T-helper 2 cell treated with Interferon-gamma antibody and Interleukin-4, amounts not matched to agents 5 μg/mL and 100 μg/mL, for 36 hours (primary cell): ENCODE measurements at places on chromosomes 6 and 20.

GRCh38 chr6:169724494-169725124 is at the start of gene PHF10:
Gene PHF10, minus strand, starts transcription at chr6:169724500. Its CDS starts 569 bp downstream, at chr6:169723931.
- peak; percentile 66 for DNase-seq

- no peak for DNase-seq
Measured at GRCh38 chr6:156752666-156753301, 24.4 kb upstream of the ARID1B start.

DNA sequence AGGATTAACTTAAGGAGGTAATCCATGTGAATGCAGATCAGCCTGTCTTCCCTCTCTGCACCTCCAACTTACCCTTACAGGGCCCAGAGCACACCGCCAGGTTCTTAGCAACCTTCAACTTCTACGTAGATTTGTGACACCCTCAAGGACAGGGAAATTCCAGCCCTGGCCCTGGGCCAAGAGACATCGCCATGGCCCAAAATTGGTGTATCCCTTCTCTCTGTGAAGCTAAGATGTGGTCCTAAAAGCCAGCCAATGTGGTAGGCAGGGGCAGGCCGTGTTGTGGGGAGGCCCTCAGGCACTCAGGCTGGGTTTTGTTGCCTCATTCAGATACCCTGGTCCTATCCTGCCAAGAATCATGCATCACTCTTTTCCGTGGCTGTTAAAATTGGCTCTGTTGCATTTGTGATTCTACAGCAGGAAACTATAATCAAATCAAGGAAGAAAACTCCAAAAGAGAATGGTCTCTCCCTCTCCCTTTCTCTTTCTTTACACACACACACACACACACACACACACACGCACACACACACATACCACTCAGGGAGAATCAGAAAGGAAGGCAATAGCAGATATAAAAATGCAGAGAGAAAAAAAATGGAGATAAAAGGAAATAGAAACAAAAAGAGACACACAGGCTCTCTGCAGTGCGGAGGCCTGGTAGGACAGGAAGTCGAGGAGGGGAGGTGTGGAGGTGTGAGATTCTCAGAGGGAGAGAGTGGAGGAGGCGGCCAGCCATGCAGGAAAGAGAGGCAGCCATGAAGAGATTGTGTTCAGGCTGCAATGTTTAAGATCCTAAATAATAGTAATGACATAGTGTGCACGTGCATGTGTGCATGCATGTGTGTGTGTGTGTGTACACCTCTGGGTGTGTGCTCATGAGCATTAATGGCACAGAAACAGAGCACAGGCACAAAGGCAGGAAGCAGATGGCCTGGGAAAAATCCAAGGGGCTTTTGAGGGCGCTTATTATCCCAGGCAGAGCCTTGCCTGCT is 201.8 kb upstream of the LRFN2 start:
- DNase-seq = peak; percentile 10

DNA sequence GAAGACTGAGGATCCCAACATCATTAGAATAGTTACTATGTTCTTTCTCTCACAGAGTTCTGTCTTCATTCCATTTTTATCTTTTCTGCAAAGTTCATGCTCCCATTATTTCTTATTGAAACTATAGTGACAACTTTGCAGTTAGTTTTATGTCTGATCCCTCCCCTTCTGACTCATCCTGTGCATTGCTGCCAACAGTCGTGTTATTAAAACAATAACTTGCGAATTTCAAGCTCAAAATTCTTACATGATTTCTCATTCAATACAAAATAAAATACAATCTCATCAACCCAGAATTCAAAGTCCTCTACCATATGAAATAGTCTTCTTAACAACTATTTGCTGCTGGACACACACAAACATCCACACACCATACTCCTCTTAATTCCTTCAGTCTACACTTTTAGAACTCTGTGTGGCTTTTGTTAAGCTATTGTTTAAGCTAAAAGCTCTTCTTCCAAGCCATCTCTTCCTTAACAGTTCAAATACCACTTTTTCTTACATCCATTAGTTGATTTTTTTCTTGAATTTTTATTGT is 261.4 kb upstream of the IRAK1BP1 start:
- DNase-seq = no peak

GRCh38 chr6:13813621-13814175 is 659 bp downstream of the MCUR1 start:
- DNase-seq = no peak

DNA sequence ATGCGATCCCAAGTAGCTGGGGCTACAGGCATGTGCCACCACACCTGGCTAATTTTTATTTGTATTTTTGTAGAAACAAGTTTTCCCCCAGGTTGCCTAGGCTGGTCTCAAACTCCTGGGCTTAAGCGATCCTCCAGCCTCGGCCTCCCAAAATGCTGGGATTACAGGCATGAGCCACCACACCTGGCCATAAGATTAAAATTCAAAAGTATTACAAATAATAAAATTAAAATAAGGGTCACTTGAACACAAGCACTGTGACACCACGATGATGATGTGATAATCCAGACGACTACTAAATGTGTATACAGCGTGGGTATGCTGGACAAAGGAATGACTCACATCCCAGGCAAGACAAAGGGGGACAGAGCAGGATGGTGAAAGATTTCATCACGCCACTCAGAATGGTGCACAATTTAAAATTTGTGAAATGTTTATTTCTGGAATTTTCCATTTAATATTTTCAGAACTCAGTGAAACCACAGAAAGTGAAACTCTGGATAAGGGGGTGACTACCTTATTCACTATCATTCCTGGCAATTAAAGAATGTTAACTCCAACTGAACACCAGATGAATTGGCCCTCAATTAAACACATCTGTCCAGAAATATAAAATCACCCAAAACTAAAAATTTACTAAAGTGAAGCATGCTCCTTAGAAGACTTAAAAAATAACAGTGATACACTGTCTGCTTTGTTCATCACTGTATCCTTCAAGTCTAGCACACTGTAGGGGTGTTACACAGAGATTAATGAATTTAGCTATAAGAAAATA is 13.1 kb downstream of the B4GALT5 start:
- no peak for DNase-seq

- DNase-seq = no peak
Measured at GRCh38 chr6:147176795-147177194, 27.4 kb upstream of the STXBP5 start.

- DNase-seq = no peak
Measured at GRCh38 chr6:15495375-15495901, 167.4 kb downstream of the DTNBP1 start.

GRCh38 chr6:5058254-5058653 is 26.9 kb upstream of the PPP1R3G start:
- no peak for DNase-seq

DNA sequence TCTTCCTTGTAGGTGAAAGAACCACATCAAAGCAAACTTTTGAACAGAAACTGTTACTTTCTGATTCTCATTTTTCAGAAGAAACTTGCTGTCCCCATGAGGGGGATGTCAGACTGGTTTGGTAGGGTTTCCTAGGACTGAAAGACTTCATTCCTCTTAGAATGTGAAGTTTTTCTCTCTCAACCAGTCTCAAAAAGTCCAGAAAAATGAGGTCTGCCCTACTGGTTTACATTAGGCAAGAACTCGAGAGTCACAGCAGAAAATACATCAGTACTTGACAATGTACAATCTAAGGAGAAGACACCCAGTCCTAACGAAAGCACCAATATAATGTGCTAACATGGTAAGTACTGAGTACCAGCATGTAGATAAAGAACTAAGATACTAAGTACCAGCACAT is 12.7 kb upstream of the NHLRC1 start:
- DNase-seq = no peak

DNA sequence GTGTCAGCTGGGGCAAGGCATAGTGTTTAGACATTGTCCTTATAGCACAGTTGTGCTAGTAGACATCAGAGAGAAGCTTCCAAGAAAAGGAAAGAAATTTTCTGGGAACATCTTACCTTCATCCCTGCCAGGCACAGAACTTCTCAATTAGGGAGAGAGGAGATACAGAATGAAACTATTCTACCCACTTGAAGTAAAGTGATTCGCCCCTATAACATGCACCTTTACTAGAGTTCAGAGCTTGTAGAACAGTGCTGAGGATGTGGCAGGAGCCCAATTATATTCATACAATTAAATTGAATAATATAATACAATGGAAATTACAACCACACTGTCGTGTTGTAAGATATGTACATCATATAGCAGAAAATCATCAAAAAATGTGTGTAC is 1063.9 kb upstream of the CITED2 start:
- DNase-seq = no peak

DNA sequence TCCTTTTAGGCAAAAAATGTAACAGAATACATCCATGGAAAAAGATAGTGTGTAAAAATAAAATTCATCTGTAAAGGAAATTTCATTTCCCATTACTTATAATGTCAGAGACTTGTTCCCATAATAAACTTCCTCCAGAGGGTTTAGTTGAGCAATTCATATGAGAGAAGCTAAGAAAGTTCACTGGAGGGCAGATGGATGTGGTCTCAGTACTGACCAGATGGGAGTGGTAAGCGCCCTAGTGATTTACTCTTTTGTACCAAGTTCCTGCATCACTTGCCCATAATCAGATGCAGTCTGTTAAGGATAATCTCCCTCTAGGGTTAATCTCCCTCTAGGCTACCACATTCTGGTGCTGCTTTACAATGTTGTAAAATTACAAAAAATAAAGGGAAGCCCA is 61.7 kb downstream of the ESF1 start:
- no peak for DNase-seq

DNA sequence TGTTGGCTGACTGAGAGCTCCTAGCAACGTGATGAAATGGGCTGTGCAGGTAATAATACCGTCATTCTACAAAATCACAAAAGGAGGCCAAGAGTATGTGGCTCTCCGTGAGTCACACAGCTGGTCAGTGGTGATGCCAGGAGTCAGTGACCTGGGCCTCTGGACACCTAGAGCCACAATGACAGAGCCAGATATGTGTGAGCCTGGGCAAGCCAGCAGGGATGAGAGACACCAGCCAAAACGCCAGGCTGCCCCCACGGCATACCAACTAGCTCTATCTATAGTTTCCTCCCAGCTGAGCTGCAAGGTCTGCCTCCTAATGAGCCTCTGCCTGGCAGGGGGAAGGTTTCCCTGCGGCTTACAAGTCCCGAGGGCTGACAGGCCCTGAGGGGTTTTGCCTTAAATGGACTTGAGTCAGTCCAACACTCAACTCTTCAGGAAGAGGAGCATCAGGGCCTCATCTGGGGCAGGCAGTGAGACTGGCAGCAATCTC is 70.0 kb downstream of the CPNE5 start:
- DNase-seq = no peak

DNA sequence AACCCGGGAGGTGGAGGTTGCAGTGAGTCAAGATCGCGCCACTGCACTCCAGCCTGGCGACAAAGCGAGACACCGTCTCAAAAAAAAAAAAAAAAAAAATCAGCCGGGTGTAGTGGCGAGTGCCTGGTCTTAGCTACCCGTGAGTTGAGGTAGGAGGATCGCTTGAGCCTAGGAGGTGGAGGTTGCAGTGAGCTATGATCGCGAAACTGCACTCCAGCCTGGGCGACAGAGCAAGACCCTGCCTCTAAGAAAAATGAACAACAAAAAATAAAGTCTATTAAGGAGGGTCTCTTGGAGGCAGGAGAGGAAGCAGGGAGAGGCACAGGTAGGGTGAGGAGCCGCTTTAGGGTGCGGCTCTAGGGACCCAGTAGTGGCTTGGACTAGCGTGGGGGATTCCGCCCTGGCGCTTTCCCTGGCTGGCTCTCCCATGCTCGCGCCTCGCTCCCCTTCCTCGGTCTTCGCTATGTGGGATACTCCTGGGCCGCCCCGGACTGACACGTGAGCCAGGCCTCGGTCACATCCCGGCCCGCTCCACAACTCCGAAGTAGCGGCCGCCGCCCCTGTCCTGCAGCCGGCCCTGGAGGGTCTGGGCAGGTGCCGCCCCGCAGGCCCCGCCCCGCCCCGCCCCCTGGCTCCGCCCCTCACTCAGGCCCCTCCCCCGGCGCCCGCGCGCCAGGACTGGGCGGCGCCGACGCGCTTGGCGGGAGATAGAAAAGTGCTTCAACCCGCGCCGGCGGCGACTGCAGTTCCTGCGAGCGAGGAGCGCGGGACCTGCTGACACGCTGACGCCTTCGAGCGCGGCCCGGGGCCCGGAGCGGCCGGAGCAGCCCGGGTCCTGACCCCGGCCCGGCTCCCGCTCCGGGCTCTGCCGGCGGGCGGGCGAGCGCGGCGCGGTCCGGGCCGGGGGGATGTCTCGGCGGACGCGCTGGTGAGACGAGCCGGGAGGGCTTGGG is at the start of gene MYBL2:
TSS of gene MYBL2 (plus strand) at position 739 of the 953 bp plus-strand sequence. CDS start at position 909, 170 bp downstream.
- DNase-seq = peak; percentile 74

- DNase-seq = no peak
Measured at GRCh38 chr6:123515715-123516114, 121.0 kb downstream of the TRDN start.

DNA sequence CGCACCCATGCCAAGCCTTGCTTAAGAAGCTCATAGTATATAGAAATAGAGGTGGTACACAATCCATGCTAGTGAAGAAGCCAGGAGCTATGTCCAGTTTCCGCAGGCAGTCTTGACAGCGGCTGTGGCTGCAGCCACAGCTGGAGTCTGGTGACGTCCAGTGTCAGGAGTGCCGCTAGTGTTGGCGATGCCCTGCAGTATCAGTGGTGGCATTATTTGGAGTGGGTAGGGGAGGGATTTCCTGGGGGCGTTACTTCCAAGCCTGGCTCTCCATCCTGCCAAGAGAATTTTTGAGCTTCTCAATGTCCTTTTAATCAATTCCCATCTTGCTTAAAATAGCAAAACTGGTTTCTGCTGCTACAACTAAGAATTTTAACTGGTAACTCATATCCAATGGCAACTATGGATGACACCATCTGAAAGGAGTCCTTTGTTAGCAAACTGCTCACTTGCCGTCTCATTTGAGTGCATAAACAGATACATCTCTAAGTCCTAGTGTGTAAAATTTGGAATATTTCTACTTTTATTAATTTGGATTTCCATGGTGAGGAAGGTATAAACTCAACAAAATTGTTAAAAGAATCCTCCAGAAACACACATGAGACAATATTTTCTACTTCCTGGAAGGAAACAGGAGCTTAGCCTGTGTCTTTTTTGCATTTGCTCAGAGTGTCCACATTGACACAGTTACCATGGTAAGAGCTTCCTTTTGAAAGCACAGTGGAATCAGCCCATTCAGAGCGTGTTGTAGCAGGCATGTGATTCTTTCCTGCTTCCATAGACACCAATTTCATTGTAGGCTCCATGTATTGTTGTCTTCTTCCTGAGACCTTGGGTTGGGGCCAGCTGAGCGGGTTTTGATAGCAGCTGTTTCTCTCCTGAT is 44.6 kb upstream of the PXDC1 start:
- DNase-seq = no peak

DNA sequence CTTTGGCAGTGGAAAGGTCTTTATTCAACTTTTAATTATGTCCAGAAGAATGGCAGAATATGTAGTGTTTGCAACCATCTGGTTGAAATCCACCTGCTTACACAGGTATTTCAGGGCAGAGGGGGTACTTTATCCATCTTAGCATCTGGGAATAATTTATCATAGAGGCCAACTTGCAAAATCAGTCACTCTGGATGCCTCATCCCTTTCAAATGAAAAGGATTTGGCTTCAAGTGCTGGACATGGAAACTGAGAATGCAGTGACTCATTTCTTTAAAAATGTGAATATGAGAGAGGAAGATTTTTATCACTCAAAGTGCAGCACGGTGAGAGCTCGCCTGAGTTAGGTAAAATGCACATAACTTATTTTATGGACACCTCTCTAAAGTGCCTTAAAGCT is 758.3 kb downstream of the KIF16B start:
- DNase-seq = no peak

- no peak for DNase-seq
Measured at GRCh38 chr20:61254881-61255626, 3.0 kb downstream of the CDH4 start.
